ENCODE measurements at places on chromosomes 2 and 18. TPM values are rescaled to one million over a fixed set of nuclear protein-coding genes. Genes with fewer than 3 reads are reported as not detected.

ABCG5 gene
- not detected for total RNA-seq

DNA sequence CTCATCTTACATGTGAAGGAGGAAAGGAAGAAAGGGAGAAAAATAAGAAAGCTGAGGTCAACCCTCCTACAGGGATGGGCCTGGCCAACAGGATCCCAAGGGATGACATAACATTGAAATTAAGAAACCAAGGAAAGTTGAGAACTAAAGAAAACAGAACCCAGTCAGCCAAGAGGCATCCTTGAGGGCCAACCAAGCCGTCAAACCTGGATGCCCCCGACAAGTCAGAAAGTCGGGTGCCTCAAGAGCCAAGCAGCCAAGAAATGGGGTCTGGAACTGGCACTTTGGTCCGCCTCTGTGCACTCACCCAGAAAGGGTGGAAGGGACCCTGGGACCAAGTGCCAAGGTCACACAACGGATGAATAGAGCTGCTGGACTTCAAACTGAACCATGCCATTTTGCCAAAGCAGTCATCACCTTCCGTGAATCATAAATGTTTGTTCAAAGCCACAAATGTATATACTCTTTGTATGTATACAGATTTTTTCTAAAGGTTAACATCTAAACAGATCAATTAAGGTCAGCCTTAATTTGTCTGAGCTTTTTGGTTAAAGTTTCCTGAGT is 27.0 kb upstream of the PTPN4 start:
- no peak for DNase-seq

DNA sequence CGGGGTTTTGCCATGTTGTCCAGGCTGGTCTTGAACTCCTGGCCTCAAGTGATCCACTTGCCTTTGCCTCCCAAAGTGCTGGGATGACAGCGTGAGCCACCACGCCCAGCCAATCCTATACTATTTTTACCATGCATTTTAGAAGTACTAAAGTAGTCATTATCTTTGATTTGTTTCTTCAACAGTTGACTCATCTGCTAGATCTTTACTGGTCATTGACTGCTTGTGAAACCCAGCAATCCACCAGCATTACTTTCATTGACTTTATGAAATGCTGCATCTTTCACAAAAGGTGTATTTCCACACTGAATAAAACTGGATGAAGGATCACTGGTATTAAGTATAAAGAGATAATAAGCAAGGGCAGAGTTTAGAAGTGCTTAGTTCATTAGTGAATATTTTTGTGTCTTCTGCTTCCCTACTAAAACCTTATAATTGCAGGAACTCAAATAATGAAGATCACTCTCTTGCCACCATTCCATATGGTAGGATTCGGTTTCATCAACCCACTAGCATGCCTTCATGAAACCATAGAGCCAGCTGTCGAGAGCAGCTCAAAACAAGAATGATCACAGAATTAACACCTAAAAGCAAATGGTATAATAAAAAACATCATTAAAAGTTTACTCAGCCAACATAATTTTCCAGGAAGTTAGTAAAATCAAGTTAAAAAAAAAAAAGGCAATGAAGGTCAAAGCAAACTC is 33.1 kb downstream of the IRS1 start:
- DNase-seq: no peak

DNA sequence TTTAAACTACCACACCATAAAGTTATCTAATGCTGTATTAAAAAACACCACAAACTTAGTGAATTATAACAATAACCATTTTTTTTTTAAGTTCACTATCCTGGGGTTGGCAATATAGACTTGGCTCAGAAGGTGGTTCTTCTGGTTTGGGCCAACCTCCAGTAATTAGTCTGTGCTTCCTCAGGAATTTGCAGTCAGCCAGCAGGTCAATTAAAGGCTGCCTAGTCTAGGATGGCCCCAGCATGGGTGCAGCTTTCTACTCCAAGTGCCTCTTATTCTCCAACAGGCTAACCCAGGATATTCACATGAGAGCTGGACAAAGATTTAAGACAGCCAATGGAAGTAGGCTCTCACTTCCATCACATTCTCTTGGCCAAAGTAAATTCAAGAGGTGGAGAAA is 379.1 kb upstream of the FIGN start:
- no peak for DNase-seq

- DNase-seq: no peak
Observed at GRCh38 chr2:43155851-43156411, 70.5 kb downstream of the ZFP36L2 start.

UCN gene
- total RNA-seq: 0.40 TPM

GRCh38 chr18:48163738-48164115 is 233.3 kb upstream of the SMAD2 start:
- no peak for DNase-seq

PROC gene
- total RNA-seq: under 0.01 TPM

GRCh38 chr2:3254442-3254941 is 123.1 kb downstream of the EIPR1 start:
- peak; percentile 18 for DNase-seq

DNA sequence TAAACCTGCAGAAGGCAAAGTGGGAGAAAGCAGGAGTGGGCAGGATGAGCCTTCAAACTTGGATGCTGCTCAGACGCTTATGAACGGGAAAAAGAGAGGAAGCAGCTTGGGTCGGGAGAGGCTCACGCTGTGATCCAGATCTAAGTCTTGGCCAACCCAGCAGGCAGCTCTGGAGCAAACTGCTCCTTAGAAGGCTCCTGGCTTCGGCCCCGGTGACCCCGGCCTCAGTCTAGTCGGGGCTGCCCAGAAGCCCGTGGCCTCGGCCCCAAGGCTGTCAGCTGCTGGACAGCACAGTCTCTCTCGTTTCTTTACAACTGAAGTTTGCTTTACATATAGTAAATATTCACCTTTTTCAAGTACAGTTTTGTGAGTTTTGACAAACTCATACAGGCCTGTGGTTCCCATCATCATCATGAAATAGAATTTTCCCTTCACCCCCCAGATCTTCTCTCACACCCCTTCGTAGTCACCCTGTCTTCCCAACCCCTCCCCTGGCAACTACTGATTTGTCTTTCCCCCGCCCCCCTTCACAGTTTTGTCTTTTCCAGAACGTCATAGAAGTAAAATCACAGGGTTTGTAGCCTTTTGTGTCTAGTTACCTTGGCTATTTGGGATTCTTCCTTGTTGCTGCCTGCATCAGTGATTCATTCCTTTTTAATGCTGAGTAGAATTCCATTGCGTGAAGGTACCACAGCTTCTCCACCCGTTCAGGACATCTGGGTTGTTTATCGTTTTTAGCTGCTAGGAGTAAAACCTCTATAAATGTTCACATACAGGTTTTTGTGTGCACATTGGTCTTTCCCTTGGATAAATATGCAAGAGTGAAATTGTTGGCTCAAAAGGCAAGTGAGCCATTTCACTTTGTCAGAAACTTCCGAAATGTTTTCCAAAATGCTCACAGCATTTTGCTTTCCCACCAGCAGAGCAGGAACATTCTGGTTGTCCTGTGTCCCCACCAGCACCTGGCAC is 35.1 kb downstream of the MYO7B start:
- DNase-seq: no peak

TMEFF2 gene
- total RNA-seq: not detected
